ENCODE measurements at places on chromosomes 13 and 19. TPM values are rescaled to one million over a fixed set of nuclear protein-coding genes. Genes with fewer than 3 reads are reported as not detected.

DNA sequence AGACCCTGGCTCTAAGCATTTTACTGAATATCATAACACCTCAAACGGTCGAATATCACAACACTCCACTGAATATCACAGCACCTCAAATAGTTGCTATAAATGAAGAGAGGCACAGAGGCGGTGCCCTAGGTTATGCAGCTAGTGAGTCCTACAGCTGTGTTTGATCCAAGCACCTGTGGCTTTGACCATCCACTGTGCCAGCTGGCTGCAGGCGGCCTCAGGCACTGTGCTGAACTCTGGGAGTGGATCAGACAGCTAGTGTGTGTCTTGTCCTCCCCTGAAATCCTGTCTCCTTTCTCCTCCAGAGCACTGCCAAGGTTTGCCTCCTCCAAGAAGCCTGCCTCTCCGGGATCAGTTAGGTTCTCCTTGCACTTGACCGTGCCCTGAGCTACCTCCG is 7.3 kb downstream of the NOSIP start:
- no peak for DNase-seq

DNA sequence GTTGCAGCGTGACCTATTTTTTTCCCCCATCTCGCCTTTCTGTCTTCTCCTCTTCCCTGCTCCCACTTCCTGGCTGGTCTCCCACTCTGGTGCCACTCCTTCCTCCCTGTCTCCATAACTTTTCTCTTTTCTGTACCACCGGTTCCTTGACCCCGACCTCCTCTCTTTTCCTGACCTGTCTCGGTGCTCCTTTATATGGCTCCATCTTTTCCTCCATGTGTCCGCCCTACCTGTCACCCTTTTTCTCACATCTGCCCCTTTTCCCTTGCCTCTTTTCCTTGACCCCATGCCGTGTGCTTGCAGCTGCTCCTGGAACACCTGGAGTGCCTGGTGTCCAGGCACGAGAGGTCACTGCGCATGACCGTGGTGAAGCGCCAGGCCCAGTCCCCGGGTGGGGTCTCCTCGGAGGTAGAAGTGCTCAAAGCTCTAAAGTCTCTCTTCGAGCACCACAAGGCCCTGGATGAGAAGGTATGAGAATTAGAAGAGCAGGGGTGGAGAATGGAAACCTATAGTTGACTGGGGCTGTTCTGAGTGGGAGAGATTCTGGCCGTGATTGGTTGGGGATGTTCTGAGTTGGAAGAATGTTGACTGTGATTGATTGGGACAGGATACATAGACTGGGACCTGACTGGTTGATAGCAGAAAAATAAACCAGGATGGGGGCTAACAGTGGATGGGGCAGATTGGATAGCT is 9.3 kb downstream of the PPFIA3 start:
- no peak for DNase-seq

The FARP1 gene
- 9.8 TPM for total RNA-seq

DNA sequence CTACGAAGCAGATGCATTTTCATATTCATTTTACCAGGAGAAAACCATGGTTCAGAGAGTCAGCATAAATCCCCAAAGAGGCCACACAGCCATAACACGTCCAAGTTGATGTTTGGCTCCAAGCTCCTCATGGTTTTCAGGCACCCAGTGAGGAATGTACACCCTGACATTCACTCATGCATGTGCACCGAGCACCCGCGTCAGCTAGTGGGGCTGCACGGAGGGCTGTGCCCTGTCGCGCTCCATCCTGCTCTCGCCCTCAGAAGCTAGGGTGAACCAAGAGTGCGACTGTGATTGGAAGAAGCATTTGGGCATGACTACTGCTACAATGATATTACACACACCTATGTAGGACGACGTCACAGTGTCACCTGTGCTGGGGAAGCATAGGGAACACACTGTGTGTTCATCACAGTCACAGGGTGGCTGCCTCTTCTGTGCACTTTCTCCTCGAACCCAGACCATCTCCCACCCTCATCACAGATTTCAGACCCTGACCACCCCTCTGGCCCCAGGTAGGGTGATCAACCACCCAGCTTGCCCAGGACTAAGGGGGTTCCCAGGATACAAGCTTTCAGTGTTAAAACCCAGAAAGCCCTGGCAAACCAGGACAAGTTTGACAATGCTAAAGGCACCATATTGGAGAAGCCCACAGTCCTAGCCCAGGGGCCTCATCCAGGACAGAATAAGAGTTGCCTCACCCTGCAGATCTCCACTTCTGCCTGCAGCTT is 148.6 kb upstream of the ZNF507 start:
- DNase-seq = no peak

The ZNF418 gene
- 2.3 TPM for total RNA-seq

The GARIN5A gene
- total RNA-seq = 0.13 TPM

- DNase-seq = no peak
Observed at GRCh38 chr13:73715114-73715910, 418.9 kb downstream of the KLF12 start.

DNA sequence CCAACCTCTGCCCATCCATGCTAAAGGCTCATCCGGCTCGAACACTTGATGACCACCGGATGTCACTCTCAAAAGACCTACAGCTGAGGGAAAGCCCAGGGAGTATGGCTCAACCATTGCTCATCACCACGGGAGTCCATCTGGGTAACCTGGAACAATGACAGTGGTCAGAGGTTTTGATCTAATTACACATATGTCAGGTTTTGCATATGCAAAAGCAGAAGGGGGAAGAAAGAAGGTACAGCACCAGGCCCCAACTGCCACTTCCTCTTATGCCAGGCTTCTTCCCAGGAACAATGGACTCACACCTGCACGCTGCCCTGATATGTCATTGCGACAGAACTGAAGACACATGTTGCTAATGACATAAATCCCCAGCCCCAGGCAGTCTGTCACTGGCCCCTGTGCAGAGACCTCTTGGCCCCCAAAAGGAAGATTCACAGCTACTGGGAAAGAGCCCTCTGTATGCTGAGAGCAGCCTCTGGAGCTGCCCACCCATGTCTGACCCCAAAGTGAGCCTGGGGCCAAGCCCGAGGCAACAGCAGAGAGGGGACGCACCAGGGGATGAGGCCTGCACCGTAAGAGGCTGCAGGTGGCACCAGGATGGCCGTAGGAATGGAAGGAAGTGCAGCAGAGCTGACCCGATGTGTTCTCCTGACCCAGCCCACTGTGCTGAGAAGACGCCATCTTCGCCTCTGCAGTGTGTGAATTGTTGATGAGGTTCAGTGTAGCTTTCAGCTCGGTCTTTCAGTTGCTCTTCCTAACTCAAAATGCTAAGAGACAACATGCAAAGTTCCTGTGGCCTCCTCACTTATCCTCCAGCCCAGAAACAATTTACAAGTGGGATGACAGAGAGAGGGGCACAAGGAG is 26.3 kb downstream of the EPS15L1 start:
- peak; percentile 55 for DNase-seq

- DNase-seq = peak; percentile 87
Observed at GRCh38 chr13:30745906-30746686, 10.8 kb downstream of the ALOX5AP start.

GRCh38 chr19:6425732-6426620 is 1.4 kb upstream of the KHSRP start:
- DNase-seq = no peak

GRCh38 chr13:41668130-41668757 is 210.9 kb downstream of the RGCC start:
- DNase-seq = peak; percentile 94

- no peak for DNase-seq
Observed at GRCh38 chr13:53038993-53039392, 10.4 kb downstream of the OLFM4 start.

DNA sequence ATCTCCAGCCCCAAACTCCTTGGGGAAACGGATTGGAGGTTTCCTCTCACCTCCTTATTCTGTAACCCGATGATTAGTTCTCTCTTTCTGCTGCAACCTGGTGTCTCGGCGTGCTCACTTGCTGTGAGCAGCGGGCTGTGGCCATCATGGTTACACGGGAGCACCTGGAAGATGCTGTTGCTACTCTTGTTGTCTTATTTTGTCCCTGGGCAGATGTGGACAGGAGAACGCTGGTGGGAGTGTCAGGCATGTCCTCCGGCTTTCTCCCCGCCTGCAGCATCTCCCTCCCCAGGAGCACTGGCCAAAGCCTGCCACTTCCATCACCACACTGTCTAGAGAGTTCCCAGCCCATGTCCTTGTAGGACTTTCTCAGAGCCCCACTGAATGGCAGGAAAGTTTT is 211.8 kb upstream of the ZNF536 start:
- no peak for DNase-seq

Measured in dermis microvascular lymphatic vessel endothelial cell (primary cell).